ENCODE measurements at places on chromosomes 1 and 21.

DNA sequence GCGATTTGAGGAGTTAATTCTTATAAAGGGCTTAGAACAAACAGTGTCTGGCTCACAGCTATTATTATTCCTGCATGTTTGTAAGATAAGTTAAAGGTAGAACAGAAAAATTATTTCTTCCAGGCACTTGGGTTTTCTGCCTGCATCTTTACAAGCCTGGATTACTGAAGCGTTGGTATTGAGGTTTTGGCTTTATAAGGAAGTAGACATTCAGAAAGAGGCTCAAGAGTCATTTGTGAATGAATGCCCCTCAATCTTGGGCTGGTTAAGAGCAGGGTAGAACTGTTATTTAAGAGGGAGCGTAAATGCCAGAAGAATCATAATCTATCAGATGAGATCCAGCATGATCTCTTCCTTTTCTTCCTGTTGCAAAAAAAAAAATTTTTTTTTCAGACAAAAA is 77.3 kb upstream of the ARID1A start:
- no peak for DNase-seq

DNA sequence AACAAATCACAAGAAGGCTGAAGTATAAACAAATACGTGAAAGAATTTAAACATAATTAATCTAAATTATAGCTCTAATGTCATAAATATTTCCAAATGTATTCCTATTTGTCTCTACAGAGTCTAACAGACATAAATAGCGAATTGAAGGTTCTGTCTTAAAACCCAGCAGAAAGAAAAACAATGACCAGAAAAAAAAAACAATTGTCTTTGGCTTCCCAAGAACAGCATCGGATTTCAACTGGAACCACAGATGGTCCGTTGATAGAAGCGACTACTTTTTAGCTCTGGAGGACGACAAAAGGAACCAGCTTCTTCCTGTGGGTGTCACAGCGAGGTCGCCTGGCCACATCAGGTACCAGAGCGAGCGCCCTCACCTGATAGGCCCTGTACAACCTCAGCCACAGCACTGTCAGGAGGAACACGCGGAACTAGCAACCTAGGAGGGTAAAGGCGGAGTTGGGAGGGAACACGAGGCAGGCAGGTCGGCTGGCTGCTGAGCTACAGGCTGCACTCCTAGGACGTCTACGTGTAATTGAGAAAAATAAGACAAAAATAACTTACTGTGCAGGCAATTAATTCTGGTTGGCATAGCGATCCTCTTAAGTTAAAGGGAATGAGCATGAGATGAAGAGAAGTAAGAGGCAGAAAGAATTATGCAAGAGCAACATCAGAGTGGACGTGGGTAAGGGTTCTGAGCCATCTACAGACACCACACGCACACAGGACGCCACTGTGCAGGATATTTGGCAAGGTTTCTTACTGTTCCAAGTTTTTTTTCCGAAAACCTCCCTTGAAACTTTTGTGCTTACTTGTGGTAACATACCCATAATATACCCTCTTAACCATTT is 16.7 kb upstream of the PRDM15 start:
- no peak for DNase-seq

DNA sequence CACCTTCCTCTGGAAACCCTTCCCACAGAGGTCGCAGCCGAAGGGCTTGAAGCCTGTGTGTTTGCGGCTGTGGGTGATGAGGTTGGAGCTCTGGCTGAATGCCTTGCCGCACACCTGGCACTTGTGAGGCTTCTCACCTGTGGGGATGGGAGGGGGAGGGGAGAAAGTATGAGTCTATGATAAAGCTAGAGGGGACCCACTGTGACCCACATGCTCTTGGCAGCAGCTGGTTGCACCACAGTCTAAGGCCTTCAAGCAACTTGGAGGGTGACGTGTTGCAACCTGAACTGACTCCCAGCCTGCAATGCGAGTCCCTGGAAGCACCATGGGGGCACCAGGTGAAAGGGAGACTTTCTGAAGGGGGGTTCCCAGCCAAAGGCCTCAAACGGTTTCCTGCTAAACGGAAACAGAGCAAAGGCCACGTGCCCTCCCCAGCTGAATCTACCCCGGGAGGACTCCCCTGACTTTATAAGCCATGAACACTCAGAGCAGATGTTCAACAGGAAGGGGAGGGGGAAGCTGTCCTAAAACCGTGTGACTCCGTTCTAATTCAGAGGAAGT is 10.6 kb downstream of the GFI1 start:
- DNase-seq, result no peak

DNA sequence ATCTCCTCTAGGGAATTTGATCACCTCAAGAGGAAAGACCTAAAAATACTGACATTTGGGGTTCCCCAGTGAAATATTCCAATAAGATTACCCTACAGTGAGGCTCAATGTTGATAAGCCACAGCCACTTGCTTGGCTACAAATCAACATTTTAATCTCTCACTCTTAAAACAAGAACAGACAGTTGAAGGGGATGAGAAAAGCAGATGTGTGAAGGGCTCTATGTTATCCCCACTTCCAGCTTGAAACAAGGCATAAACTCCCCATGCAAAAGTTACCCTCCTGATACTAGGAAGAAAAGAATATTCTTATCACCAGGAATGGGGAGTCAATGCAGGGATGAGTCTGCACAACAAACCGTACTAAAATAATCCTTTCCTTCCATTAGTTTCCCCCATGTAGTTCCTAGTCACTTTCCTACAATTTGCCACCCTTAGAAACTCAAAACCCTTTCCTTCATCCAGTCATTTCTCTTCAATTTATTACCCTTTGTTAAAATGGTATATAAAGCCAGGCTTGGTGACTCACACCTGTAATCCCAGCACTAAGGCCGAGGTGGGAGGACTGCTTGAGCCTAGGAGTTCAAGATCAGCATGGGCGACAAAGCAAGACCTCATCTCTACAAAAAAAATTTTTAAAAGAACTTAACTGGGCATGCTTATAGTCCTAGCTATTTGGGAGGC is 29.5 kb downstream of the LPGAT1 start:
- no peak for DNase-seq

GRCh38 chr1:103447471-103447870 is 78.0 kb upstream of the RNPC3 start:
- DNase-seq, result no peak

DNA sequence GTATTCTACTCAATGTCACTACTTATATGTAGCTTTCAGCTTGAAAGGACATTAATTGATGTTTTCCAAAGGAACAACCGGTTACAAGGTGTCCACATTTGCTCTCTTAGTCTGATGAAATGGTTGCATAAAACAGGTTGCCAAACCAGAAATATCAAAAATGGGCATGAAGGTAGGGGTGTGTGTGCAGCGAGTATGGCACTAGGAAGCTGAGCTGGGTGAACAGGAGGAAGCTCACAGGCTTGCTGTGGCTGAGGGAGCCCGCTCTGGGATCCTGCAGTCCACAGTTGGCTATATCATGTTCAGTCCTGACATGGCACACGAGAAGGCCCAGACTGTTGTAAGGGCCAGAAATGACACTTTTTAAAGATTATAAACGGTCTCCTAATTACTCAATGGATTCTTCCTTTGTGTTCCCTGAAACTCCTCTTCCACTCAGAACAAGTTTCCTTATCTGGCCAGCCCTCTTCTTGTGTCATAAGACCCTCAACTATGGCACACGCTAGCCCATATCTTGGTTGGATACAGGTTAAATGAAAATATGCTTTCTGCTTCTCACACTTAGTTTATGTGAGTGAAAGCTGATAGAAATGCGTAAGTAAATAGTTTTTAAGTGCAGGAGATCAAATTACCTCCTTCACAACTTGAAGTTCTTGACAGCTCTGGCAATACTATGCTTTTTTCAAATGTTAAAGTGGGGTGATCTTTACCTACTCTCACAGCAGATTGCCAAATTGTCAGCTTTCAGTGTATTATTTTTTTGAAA is 201.5 kb downstream of the LMO4 start:
- no peak for DNase-seq

Data from activated naive CD8-positive, alpha-beta T cell treated with anti-CD3 and anti-CD28 coated beads, Interleukin-2, amount 50 U/mL, for 16 hours (primary cell).